Stimulated activated CD8-positive, alpha-beta memory T cell treated with anti-CD3 and anti-CD28 coated beads, Interleukin-4, amount 100 ng/mL, for 1 hour (primary cell): ENCODE measurements at places on chromosomes 4 and X.

GRCh38 chr4:86825511-86825910 is 23.7 kb downstream of the SLC10A6 start:
- no peak for DNase-seq

DNA sequence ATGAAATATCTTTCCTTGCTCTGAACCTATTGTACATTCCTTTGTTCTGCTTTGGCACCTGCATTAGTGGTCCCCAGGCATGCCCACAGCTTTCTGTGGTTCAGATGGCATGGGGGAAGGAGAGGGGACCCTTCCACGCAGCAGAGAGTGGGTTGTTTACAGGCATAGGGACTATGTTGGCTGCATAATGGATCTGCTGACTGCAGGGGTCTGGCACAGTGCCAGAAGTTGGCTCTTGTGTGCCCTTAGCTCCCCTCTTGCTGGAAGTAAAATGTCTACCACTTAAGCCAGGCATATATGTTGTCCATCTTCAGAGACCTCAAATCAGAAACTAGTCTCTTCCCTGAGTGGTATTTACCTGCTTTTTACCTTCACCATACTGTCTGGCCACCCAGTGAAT is 651.9 kb upstream of the PCDH7 start:
- no peak for DNase-seq

DNA sequence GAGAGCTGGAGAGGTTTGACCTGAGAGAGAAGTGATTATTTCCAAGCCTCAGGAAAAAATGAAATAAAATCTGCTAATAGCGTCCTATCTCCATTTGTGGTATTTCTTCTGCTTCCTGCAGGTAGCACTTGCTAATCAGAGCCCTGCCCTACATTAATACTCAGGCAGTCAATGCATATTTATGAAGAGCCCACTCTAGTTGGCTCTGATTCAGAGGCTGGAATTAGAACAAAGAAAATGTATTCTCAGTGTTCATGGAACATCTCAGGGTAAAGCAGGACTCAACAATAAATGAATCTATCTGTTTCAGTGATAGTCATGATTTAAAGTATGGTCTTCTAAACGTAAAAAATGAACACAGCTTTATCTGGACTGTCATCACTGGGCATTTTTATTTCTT is 1.4 kb upstream of the ATP8A1 start:
- no peak for DNase-seq

- no peak for DNase-seq
These were observed 39.9 kb downstream of the CCKAR start for GRCh38 chr4:26450418-26450817.

DNA sequence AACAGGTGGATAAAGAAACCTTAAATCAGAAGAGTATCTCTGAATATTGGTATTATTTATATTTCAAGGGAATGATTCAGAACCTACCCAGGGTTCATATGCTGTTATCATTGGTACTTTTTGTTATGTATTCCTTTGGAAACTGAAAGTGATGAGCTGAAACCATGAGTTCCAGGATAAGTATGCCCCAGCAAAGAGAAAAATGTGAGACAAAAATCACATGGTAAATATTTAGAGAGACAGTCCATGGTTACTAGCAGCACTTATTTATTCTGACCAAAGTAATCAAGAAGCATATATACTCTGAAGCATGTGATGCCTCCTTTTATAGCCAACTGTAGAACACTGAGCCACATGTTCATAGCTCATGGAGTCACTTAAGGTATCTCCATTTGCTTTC is 277.7 kb downstream of the ARAP2 start:
- DNase-seq, result no peak

GRCh38 chr4:181822005-181822375 is 421.2 kb upstream of the TENM3 start:
- DNase-seq, result no peak

DNA sequence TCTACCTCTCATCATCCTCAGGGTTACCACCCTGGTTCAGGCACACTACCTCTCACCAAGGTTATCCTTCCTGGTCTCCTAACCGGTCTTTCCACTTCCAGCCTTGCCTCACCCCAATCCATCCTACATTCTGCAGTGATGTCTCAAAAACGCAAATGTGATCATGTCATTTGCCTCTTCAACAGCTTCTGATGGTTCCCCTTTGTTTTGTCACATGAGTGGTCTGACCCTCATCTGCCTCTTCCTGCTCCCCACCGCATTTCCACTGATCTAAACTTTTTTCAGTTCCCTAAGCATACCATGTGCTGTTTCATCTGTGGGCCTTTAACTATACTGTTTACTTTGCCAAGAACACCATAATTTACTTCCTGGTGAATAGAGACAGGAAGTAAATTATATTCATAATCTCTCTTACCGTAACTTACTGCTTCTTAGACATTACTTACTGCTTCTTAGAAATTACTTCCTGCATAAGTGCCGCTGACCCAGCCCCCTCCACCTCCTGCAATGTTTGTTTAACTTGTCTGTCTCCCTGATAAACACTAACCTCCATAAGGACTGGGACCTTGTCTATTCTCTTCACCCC is 27.1 kb upstream of the NSUN7 start:
- no peak for DNase-seq
